Stimulated activated naive CD4-positive, alpha-beta T cell treated with Interleukin-2 at 50 U/mL for 16 hours (primary cell): ENCODE measurements at places on chromosomes 2 and 18.

- no peak for DNase-seq
These were observed 140.5 kb downstream of the TPGS2 start for GRCh38 chr18:36688020-36688965.

- no peak for DNase-seq
These were observed 67.8 kb upstream of the ODC1 start for GRCh38 chr2:10515887-10516286.

DNA sequence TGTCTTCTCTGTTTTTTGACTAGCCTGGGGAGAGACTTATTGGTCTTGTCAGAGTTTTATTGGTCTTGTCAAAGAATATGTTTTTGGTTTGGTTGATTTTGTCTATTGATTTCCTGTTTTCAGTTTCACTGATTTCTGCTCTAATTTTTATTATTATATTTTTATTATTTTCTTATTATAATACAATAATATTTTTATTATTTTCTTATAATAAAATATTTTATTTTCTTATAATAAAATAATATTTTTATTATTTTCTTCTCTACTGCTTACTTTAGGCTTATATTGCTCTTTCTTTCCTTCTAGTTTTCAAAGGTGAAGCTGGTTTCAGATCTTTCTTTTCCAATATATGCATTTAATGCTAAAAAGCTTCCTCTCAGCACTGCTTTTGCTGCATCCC is 62.0 kb downstream of the TRAPPC12 start:
- DNase-seq: no peak

DNA sequence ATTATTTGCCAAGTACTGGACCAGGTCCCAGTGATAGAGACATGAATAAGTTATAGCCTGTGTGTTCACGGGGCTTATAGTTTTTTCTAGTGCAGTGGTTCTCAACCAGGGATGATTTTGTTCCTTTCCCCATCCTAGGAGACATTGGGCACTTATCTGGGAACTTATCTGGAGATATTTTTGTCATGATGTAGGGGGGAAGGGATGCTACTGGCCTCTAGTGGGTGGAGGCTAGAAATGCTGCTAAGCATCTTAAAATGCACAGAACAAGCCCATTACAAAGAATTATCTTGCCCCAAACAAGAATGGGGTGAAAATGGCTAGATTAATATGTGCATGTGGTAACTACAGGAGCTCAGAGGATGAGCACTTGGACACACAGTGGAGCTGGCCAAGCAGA is 75.2 kb downstream of the KLHL29 start:
- DNase-seq: no peak

DNA sequence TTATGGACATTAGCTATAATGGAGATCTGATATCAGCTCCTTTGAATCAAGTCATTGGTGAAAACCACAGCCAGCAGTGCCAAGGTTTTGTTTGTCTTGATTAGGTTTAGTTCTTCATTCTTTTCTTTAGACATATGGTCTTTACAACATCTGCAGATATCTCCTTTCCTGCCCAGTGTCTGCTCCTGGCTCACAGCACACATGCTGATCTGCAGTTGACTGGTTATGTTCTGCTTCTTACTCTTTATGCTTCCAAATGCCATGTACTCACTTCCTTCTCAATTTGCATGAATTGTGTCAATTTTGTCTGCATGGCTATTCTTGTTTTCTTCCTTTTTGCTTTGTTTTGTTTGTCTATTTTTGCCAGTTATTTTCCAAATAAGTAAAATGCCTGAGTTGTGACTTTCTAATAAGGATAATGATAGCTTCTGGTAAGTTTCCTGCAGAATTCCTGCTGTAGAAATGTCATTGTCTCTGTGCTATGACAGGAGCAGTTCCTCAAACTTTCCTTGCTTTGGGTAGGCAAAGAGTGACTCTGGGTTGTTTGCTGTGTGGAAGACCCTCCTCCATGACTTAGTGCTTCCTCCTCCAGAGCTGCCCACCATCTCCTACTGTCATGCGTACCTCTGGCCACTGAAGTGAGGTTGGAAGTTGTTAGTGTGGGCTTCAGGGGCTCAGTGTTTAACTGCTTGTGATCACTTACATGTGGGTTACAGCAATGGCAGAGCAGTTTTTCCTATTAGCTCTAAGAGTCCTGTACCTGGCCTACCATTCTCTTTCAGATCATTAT is 8.2 kb downstream of the ARHGAP25 start:
- no peak for DNase-seq

DNA sequence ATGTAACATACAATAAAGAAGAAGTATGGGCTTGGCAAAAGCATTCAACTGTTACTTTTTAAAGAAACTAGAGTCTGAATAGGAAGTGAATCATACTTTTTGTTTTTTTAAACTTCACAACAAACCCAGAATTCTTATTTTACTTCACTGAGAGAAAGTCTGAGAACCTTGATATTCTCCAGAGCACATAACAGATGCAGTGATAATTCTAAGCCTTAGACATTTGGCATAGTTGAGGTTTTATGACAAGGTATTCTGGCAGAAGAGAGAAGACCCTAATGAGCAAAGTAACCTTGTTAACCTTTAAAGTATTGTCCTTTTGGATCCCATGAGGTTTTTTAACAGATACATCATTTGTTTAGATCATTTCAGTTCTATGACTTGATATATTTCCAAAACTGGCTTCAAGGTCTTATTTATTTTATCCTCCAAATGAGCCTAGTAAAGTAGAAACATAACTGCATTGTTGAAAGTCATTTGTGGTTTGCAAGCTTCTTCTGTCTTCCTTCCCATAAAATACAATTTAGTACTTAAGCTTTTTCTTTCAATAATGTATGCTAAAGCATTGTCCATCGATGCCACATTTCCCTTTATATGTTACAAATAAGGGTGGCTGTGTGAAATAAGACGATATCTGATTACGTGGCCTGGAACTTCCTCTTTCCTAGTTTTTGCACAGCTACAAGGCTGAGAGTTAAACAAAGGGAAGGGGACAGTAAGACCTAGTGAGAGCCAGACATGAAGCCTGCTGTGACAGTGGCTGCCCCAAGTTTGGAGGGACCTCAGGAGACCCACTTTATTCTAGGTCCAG is 86.1 kb upstream of the ITPRID2 start:
- no peak for DNase-seq

DNA sequence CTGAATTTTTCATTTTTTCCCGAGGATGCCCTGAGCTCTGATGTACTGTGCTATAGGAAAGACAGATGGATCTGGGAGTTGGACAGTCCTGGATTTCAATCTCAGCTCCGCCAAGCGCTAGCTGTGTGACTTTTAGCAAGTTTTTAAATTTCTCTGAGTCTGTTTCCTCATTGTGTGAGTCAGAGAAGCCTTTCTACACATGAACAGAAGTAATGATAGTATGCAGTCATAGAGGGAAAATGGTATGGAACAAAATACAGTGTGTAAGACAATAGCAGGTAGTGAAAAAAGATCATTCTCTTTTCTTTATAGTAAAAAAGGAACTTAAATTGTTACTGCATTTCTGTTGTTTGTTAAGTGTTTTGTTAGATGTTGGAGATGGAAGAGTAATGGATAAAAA is 52.4 kb upstream of the PPM1B start:
- no peak for DNase-seq

GRCh38 chr2:113848758-113849415 is 41.0 kb upstream of the ACTR3 start:
- peak; percentile 3 for DNase-seq

- no peak for DNase-seq
These were observed 19.4 kb downstream of the ZEB2 start for GRCh38 chr2:144500563-144500962.

DNA sequence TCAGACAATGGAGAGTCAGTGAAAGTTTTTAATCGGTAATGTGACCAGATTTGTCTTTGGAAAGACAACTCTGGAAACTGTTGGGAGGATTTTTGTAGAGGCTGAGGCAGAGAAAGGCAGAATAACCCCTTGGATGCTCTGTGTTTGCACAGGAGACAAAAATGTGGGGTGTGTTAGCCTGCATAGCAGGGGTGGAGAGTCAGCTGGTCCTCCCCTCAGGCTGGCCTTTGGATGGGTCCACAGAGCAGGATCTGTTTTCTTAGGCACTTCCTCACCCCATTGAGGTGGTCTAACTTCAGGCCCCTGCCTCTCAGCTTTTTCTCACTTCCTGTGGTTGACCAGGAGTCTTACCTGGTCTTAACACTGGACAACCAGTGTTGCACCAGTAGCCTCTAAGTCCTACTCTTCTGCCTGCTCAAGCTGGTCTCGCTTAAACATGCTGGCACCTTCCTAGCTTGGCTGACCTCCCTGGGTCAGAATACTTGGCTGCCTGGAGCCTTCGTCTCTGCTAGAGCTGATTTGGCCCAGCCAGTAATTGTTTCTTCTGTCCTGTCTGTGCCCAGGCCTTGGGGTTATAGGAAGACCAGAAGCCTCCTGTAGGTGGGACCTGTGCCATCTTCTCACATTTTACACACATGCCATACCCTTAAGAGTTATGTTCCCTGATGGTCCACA is 259.8 kb upstream of the RASGRP3 start:
- DNase-seq: no peak
